ENCODE measurements at places on chromosomes 1 and 21.

GRCh38 chr1:185668013-185668412 lies 66.2 kb upstream of the HMCN1 start:
- DNase-seq, result no peak

DNA sequence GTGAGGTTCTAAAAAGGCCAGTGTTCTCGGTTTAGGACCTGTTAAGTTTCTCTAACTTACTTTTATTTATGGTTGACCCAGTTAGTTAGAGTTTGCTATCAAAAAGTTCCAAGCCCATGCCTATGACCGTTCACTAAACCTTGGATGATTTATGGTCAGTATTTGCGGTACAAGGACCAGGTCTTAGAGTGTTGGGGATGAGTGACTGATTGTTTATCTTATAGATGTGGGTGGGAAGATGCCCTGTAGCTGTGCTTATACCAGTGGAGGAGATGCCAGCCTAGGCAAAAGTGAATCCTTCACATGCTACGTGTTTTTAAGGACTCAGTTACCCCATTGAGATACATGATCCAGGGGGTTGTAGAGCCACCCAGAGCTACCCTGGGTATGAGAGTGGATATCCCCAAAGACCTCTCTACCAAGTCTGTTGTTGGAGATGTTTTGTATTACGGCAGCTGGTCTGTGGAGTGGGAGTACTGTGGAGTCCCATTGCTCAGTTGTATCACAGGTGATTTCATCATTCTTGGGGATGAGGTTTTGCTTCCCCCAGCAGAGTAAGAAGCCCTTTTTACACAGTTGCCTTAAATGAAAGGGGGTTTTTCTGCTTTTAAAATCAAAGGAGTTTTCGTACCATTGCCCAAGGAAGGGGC lies 2.1 kb downstream of the SLC22A15 start:
- no peak for DNase-seq

DNA sequence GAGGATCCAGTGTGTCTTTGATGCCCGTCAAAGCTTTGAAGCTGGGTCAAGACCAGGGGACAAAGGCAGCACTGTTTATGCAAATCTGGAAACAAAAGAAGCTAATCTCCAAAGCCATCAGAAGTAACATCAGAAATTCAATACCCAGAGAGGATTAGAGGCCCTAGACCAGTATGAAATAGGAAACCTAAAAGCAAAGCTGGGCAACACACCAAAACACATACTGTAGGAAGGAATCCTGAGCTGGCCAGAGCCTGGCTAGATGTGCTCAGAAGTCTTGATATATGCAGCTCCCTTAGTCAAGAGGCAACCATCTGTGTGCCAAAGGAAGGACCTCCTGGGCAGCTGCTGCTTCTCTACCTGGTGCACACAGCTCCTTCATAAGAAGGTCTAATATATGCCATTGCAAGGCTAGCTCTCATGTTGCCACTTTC lies 12.3 kb downstream of the COLGALT2 start:
- DNase-seq, result no peak

DNA sequence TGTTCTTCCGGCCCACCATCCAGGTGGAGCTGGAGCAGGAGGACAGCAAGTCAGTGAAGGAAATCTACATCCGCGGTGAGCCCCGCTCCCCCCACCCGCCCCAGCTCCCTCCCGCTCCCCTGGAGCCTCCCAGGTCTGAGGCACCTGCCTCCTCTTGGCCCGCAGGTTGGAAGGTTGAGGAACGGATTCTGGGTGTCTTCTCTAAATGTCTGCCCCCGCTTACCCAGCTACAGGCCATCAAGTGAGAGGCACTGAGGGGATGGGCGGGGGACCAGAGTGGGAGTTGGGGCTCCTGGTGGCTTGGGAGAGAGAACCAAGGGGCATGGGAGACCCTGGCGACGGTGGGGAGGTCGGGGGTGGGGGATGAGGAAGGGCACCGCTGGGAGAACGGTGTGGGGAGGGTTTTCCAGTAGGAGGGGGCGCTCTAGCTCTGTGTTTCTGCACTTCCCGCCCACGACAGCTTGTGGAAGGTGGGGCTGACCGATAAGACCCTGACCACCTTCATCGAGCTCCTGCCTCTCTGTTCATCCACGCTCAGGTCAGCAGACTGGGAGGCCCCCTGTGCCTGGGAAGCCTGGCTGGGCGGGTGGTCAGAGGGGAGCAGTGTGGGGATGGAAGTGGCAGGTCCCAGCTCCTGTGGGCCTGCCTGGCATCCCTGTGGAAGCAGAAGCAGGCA lies 4.2 kb downstream of the LRRC71 start:
- DNase-seq, result no peak

DNA sequence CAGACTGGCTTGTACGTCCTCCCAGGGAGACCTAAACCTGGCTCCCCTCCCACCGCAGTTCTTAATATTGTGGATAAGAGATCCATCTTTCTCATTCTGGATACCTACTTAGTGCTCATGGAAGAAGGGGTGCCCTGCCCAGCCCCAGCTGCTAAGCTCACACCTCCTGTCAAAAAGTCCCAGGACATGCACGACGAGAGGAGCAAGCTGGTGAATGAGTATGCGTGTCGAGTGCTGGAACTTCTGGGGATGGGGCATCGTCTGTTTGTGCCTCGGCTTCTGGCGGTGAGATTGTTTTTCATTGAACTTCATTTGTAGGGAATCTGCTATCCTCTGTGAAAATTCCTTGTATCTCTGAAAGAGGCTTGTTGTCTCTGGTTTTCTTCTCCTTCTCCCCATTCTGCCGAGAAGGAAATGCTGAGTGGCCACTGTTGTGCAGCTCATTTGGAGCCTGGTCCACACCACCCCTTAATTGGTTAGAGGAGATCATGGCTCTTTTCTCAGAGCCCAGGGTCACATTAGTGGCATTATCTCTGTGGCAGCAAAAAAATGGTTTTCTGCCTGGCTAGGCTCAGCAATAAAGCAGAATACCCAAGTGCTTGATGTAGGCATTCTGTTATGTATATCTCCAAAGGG lies 199.4 kb upstream of the CACYBP start:
- DNase-seq, result no peak

DNA sequence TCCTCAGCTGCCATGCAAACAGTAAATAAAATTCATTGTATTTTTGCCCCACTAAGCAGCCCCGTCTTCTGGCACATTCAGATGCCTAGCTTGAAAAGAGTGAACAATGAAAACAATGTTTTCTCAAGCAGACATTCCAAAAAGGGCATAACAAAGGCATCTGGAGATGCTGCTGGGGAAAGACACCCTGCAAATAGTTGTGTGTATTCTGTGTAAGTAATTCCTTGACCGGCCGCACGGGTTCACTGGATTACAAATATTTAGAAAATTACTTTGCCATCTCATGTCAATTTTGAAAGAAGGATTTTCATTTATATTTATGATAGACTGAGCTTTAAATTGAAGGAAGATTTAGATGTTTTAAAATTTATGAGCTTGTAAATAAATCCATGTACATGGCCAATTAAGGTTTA lies 142.2 kb downstream of the SLC45A1 start:
- DNase-seq, result no peak

GRCh38 chr1:68216089-68216772 lies 16.1 kb downstream of the WLS start:
- no peak for DNase-seq

DNA sequence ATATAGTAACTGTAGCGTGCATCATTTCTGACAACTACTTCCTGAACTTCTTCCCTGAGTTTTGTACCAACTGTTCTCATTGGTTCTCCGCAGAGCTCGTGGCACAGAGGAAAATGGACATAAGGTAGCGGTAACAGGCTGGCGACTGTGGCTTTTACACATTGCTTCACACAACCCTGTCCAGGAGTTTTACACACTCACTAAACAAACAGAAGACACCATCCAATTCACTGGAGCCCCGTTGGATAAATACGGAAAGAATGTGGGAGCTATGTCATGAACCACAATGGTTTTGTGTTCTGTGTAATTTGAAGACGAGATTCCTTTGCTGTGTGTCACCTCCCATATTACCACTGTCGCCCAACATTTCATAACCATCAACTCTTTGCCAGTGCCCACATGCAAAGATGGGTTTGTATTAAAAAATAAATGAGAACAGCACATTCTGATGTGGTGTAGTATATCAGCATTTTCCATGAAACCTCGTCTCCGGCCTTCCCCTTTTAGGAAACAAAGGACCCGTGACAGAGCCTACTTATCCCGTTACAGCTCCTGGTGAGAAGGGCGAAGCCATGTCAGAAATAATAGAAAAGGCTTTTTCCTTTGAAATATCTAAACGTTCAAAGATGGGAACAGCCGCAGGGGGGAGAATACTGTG lies 47.4 kb upstream of the ENAH start:
- no peak for DNase-seq

GRCh38 chr1:70864302-70864701 lies 183.3 kb downstream of the PTGER3 start:
- no peak for DNase-seq

DNA sequence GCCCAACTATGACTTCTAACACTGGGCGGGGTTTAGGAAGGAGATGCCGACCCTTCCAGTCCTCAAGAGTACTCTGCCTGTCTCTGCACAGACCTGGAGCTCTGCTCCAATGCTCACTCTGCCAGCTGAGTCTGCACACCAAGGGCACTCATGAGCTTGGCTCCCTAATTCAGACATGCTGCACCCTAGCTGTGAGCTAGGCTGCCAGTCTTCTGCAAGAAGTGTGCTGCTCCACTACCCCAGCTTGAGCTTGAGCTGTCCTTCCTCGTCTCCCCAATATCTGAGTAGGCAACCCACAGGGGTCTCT lies 13.2 kb downstream of the TP53BP2 start:
- DNase-seq, result no peak

- DNase-seq, result no peak
Observed at GRCh38 chr1:153220606-153221303, 3.4 kb downstream of the PRR9 start.

DNA sequence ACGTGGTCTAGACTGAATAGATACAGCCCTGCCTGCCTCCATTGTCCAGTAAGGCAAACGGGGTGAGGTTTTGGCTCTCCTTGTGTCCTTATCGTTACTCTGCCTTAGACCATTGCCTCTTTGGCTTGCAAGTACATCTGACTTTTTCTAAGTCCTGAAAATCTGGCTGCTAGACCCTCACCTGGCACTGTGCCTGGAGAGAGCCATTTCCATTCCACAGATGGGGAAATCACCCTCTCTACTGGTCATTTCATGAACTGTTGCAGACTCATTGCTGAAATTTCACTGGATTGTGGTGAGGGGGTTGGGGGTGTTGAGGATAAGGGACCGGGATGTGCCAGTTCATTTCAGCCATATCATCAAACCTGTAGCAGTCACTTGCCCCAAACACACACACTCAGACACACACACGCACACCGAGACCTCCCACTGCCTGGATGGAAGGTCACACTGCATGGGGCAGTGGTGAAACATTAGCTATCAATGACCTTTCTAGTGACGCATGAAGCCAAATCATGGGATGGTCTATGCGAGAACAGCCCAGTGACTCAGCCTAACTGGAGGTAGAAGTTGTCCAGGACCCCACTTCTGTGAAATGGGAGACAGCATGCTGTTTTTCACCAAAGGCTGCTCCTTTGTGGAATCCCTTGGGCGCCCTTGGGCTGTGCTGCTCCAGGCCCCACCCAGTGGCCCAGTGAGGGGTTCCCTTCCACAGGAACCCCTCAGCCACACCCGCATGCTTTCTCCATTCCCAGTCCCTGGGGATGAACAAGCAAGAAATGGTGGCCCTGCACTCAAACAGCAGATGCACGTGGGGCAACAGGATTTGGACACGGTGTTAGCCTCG lies 34.9 kb upstream of the VASH2 start:
- peak; percentile 72 for DNase-seq

GRCh38 chr21:45555557-45556301 lies 13.5 kb upstream of the SLC19A1 start:
- DNase-seq, result peak; percentile 97

DNA sequence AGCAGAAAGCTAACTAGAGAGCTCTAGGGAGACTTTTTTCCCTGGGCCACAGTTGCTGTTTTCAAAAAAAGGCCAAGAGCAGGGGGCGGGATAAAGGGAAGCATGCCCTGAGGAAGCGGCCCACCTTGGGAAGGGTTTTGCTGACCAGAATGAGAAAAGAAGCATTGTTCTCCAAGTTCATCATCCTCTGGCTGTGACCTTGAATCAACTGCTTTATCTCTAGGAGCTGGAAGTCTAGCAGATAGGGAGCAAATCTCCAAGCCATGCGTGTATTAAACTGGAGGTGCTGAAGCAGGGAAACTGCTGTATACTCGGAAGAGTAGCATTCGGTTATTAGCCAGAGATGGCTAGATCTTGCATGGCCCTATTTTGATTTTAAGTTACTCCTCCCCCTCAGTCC lies 64.8 kb downstream of the ATP2B4 start:
- DNase-seq, result no peak

- no peak for DNase-seq
Observed at GRCh38 chr1:177032434-177032833, 132.1 kb downstream of the ASTN1 start.

- DNase-seq, result no peak
Observed at GRCh38 chr1:23616292-23616824, 57.1 kb upstream of the ID3 start.

DNA sequence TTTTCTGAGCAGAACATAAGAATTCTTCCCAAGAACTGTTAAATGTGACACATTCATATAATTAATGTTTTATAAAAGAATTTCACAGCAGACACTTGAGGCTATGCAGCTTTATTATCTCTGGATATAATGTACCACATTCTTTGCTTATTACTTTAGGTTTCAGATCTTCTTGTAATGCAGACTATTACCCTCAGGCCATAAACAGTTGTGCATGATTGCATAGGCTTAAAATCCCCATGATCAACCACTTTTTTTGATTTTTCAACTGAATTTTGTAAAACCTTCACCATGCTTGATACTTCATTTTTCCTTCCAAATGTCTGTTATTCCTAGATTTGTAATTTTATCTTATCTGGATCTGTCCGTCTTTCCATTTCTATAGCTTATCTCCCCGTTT lies 1355.7 kb downstream of the BRINP3 start:
- DNase-seq, result no peak

- DNase-seq, result no peak
Observed at GRCh38 chr1:96482616-96483015, 239.0 kb upstream of the PTBP2 start.

- DNase-seq, result no peak
Observed at GRCh38 chr1:24540051-24540905, 15.6 kb upstream of the NCMAP start.

GRCh38 chr21:42862774-42863503 lies 16.4 kb downstream of the WDR4 start:
- DNase-seq, result no peak

GRCh38 chr1:228984646-228985631 lies 249.7 kb downstream of the RHOU start:
- no peak for DNase-seq

DNA sequence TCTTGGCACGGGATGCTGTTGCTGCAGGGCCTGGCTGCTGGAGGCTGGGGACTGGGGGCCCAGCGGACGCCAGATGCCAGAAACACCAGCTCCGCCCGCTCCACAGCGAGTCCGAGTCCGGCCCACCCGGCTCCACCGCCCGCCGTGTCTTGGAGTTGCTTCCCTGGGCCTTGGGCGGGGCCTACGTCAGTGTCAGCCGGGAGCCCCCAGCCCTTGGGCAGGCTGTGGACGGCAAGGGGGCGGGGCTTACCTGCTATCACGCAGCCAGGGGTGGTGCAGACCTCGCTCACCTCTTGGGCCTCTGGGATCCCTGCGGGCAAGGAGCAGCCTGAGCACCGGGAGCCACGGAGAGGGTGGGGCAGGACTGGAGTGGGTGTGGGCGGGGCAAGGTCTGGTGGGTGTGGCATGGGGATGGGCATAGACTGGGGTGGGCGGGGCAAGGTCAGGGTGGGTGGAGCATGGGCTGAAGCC lies 21.8 kb downstream of the MMEL1 start:
- no peak for DNase-seq

- no peak for DNase-seq
Observed at GRCh38 chr1:216651826-216652418, 71.3 kb downstream of the ESRRG start.

- DNase-seq, result no peak
Observed at GRCh38 chr1:238265866-238266265, 375.1 kb upstream of the ZP4 start.

- DNase-seq, result no peak
Observed at GRCh38 chr1:217053676-217054075, 330.4 kb upstream of the ESRRG start.

All from D721Med (cell line).